Stimulated activated CD8-positive, alpha-beta memory T cell treated with anti-CD3 and anti-CD28 coated beads, Interleukin-4, amount 100 ng/mL, for 1 hour (primary cell): ENCODE measurements at places on chromosomes 3 and 15.

DNA sequence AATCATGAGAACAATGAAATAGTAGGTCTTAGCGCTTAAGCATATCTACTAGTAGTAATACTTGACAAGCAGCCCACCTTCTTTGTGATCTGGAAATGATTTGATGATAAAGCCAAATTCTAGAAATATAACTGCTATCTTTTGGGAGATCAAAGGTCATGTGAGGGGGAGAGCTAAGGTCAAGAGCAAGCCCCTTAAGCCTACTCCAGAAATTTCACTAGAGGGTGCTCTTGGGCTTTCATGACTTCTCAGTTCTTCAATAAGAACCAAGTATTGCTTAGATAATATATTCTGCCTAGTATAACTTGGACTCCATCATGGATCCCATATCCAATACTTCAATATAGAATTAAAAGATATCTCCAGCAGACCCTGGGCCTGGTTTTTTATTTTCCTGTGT, 319.6 kb downstream of the ZBTB20 start:
- no peak for DNase-seq

GRCh38 chr15:70268698-70269251, 171.1 kb upstream of the TLE3 start:
- DNase-seq, result no peak

GRCh38 chr15:33374226-33374914, 63.6 kb downstream of the RYR3 start:
- no peak for DNase-seq

DNA sequence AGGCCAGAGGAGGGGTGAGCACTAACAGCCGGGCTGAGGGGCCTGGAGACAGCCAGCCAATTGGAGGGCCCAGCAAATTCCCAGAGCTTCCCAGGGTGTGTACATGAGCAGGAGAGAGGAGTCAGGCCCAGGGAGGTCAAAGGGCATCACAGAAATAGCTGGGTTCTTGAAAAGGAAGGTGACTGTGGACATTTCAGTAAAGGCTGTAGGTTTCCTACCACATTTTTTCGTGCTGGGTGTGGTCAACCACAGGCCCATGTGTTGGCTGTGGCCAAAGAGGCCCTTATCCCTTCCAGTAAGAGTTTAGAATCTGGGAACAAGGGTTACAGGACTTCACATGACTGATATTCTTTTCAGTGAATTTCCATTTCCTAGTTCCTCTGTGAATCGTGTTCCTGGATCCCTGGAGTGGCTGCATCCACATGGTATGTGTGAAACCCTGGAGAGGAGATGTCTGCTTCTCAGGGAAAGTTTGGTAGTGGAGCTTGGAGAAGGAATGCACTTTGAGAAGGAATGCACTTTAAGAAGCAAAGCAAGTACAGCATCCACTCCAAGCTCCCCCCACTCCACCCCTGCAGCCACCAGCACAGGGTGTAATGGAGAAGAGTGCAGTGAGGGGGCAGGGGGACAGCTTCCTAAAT, 73.2 kb upstream of the HEG1 start:
- DNase-seq, result no peak

GRCh38 chr3:13016083-13016720, 57.0 kb downstream of the IQSEC1 start:
- DNase-seq, result no peak

- no peak for DNase-seq
Measured at GRCh38 chr15:70955151-70955550, 62.5 kb downstream of the LRRC49 start.

GRCh38 chr3:66099541-66100065, 60.9 kb upstream of the MAGI1 start:
- no peak for DNase-seq

GRCh38 chr15:101306341-101307047, 11.4 kb upstream of the SNRPA1 start:
- DNase-seq, result no peak

DNA sequence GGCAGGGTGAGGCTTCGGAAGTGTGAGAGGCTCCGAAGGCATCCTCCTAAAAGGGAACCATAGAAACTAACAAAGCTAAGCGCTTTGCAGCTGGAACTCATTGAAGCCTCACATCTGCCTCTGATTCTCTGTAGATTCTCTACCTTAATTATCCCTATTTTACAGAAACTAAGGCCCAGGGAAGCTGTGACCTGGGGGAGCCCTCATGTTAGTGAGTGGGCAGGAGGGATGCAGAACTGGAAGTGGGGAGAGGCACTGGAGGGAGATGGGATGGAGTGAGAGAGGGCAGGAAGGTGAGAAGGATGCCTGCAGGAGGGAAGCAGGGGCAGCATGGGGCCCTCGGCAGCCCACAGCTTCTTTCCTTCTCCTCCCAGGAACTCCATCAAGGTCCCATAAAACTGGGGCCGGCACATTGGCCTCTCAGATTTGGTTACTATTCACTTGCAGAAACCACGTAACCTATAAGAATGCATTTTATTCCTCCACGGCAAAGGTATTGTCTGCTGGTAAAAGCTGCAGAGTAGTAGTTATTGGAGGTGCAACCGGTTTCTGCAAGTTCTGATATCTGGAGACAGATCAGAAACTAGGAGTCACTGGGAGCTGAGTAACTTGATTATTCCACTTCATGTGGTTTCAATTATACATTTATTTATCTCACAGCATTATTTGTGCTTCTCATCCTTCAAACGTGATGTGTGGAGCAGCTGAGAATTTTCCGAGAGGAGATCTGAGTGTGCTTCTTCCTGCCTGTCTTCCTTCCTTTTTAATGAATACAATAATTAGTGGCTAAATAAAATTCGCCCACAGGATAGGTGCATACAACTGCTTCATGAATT, 24.0 kb upstream of the CHCHD6 start:
- no peak for DNase-seq

- no peak for DNase-seq
Measured at GRCh38 chr3:159250961-159251360, 449.1 kb downstream of the MFSD1 start.

DNA sequence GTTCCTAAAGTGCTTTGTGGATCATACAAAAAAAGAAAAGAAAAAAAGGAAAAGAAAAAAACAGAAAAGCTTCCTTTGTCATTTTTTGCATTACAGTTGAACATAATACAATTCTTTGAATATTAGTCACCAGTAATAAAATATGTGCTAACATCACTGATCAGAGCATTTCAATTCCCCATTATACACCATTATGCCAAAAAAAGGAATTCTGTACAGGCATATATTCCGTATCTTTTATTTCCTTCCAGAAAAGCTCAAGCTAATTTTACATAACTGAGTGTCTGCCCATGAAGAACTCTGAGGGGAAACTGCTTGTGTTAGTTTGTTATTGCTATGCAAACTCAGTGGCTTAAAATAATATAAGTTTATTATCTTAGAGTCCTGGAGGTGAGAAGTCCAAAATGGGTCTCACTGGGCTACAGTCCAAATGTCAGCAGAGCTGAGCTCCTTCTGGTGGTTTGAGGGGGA, 377.9 kb downstream of the GAP43 start:
- no peak for DNase-seq

- DNase-seq, result no peak
Measured at GRCh38 chr15:69513450-69513960, 60.9 kb downstream of the RPLP1 start.

- no peak for DNase-seq
Measured at GRCh38 chr15:74041311-74041756, 41.0 kb downstream of the GOLGA6A start.

- DNase-seq, result no peak
Measured at GRCh38 chr3:105822171-105823123, 46.4 kb downstream of the CBLB start.

GRCh38 chr3:133979553-133979952, 50.2 kb downstream of the SLCO2A1 start:
- DNase-seq, result no peak

- DNase-seq, result no peak
Measured at GRCh38 chr3:135678386-135678785, 287.1 kb upstream of the PPP2R3A start.

DNA sequence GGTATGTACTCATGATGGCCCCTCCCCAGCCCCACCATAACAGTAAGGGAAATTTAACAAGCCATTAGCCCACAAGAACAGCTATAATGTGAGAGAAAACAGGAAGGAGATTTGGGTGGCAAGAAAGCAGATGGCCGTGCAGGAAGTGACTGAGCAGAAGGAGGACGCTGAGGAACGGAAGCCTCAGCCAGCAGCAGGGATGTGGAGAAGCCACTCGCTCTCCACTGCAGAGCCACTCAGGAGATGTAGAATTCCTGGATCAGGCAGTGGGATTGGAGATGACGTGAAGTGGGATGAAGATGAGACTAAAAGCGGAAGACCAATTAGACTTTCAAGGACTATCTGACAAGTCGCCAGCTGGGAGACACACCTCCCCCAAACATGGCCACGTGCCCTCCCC, 31.2 kb downstream of the PRR23E start:
- no peak for DNase-seq

DNA sequence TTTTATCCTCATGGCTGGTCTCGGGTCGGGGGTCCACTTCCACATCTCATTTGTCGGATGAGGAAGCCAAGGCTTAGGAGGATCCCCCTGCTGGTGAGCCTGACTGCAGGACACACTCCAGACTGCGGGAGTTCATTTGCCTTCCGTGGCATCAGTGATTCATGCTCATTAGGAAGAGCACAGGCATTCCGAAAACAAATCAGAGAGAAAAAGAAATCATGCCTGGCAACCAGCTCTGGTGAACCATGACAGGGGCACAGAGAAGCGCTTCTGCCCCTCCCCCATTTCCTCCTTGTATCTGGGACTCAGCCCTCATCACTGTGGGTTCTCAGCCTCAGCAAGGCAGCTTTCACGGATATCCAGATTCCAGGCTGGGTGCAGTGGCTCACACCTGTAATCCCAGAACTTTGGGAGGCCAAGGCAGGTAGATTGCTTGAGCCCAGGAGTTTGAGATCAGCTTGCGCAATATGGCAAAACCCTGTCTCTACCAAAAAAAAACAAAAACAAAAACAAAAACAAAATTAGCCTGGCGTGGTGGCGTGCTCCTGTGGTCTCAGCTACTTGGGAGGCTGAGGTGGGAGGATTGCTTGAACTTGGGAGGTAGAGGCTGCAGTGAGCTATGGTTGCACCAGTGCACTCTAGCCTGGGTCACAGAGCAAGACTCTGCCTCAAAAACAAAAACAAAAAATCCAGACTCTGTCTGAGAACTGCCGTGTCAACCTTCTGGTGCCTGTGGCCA, 28.4 kb downstream of the IRAK2 start:
- no peak for DNase-seq

DNA sequence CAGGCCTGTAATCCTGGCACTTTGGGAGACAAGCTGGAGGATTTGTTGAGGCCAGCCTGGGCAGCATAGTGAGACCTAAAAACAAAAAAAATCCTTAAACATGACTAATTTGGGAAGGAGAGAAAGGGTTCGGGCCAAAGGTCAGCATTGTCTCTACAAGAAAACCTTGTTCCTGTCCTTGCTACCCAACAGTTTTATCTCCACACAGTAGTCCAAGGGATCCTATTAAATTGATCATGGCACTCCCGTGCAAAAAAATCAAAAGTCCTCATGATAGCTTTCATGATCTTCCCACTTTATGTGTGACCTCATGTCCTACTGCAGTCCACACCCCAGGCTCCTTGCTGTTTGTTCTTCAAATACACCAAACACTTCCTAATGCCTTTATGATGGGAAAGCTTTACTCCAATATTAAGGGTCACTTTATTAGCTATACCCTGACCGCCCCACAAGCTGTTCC, 4.2 kb downstream of the RPL15 start:
- no peak for DNase-seq

GRCh38 chr3:11591391-11592282, 52.1 kb downstream of the VGLL4 start:
- no peak for DNase-seq

- DNase-seq, result no peak
Measured at GRCh38 chr3:180617049-180617448, 15.1 kb downstream of the TTC14 start.

DNA sequence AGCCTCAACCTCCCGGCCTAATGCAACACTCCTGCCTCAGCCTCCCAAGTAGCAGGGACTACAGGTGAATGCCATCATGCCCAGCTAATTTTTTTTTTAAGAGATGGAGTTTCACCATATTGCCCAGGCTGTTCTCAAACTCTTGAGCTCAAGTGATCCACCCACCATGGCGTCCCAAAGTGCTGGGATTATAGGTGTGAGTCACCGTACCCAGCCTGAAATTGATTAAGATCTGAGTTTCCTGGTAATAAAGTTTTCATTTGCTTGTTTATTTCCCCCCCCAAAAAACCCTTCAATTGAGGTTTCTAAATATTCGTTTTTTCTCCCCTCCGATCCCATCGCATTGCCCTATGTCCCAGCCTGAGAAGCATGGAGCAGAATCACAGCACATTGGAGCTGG, 39.0 kb downstream of the HES1 start:
- DNase-seq, result no peak
